ENCODE measurements at places on chromosomes 12 and 14. TPM values are rescaled to one million over a fixed set of nuclear protein-coding genes. Genes with fewer than 3 reads are reported as not detected.

The SERPINA3 gene
- total RNA-seq, result not detected

The AMN1 gene
- total RNA-seq, result 2.4 TPM

The RIPK3 gene
- total RNA-seq, result 9.7 TPM

The OVCH1 gene
- total RNA-seq, result not detected

The CCDC38 gene
- 0.25 TPM for total RNA-seq

The HCAR2 gene
- total RNA-seq, result not detected

The PYGL gene
- total RNA-seq, result 1.0 TPM

The PPFIBP1 gene
- total RNA-seq, result 10.1 TPM

The DYNC1H1 gene
- total RNA-seq, result 253 TPM

The IRAK3 gene
- 0.21 TPM for total RNA-seq

The GUCY2C gene
- not detected for total RNA-seq

The ATP6V1D gene
- total RNA-seq, result 38.2 TPM

The PLXNC1 gene
- total RNA-seq, result 5.6 TPM

The FGD6 gene
- total RNA-seq, result 1.6 TPM

The C12orf50 gene
- total RNA-seq, result not detected

The INHBC gene
- not detected for total RNA-seq

The OTX2 gene
- total RNA-seq, result not detected

The CATSPERB gene
- not detected for total RNA-seq

The CABP1 gene
- 0.31 TPM for total RNA-seq

The SERPINA1 gene
- 0.55 TPM for total RNA-seq

The PTPRB gene
- total RNA-seq, result not detected

The KDM5A gene
- total RNA-seq, result 69.9 TPM

The MMP19 gene
- total RNA-seq, result not detected

The PSMB11 gene
- total RNA-seq, result not detected

The CLEC9A gene
- not detected for total RNA-seq

The KRT78 gene
- not detected for total RNA-seq

The USP30 gene
- total RNA-seq, result 7.5 TPM
